Ovary (tissue), 10 donors: ENCODE measurements at places on chromosomes 4 and X. TPM values are rescaled to one million over a fixed set of nuclear protein-coding genes. Genes with fewer than 3 reads are reported as not detected.

LRBA gene
- 9.7 TPM for polyA plus RNA-seq

RPL39 gene
- polyA plus RNA-seq: 12,575 TPM

FLNA gene
- 647 TPM for polyA plus RNA-seq

DNA sequence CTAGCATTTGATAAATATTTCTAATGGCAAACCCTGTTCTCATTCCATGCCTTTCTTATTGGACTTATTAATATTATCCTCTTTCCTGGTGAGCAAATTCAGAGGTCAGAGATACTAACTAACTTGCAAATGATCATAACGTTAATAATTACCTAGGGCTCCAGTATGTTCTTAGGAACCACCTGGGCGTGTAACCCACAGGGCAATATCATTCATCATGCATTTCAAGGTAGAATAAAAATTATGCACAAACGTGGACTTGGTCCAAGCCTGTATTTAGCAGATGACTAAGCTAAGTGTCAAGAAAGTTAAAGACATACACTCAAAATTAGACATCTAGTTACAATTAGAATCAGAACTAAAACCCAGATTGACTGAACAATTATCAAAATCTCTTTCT is 850.1 kb downstream of the TRIML1 start:
- DNase-seq: no peak

DNA sequence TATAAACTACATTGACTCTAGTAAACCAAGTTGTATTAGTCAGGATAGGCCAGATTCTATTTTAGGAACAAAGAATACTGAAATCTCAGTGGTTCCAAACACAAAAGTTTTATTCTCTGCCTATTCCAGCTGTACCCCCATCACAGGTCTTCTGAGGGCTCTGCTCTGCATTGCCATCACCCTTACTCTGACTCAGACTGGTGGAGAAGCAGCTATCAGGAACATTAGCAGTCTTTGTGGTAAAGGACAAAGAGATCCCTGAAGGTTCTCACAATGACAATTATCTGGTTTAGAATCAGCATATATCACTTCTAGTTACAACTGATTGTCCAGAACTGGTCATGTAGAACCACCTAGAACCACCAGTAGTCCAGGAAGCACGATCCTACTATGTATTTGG is 251.1 kb downstream of the GLUD2 start:
- no peak for DNase-seq

DNA sequence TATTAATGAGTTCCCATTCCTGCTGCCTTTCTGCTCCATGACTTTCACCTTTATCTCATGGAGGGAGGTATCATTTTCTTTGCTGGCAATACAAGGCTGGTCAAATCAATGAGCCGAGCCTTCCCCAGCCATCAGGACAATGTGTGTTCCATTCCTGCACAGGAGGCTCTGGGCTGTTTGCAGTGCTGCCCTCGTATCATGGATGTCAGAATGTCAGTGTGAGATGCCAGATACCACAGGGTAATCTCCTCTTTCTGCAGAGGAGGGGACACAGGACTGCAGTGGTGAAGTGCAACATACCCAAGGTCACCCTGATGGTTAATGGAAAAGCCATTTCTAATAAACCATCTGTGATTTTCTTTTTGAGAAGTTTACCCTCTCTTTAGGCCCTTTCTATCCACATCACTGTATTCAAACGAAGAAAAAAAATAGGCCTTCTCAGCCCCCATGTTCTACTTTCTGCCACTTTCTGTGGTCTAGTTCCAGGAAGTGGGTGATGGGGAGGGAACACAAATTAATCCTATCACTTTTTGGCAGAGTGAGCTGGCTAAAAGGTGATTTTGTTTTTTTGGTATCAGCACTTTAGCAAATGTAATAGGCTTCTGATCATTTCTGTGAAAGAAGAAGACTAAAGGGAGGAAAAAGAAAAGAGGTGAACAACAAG is 490.2 kb upstream of the BOD1L1 start:
- no peak for DNase-seq

GRCh38 chr4:113116414-113117357 is 67.2 kb downstream of the ANK2 start:
- no peak for DNase-seq

DNA sequence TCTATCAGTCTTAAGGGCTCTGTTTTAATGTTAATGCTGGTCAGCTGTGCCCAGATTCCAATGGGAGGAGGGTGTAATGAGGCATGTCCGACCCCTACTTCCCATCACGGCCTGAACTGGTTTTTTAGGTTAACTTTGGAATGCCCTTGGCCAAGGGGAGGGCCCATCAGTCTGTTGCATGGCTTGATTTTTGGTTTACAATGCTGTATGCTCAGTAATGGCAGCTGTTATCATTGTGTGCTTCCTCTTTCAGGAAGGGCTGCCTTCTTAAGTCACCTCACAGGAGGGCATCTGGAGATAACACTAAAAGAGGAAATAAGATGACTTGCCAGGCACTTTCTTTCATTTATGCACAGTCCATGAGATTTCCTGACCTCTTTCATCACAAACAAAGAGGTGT is 36.3 kb downstream of the ATXN3L start:
- no peak for DNase-seq

- DNase-seq: no peak
Observed at GRCh38 chr4:176902710-176903323, 110.1 kb upstream of the VEGFC start.

DNA sequence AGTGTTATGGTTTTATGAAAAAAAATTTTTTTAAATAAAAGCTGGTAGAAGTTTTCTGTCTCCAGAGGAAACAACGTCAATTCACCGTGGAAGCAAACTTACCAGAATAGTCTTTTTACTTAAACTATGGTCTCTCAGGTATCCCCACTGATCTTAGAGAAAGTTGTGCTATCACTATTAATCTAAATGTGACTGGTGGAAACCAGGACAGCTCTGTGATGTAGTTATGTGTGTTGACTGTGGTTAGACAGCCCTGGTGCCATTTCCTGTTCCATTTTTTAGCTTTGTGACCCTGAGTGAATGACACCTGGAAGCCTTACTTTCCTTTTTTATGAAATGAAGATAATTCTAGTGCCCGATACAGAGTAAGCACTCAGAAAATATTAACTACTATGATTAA is 111.8 kb upstream of the HUWE1 start:
- DNase-seq: no peak

GRCh38 chr4:4776335-4776734 is 83.1 kb upstream of the MSX1 start:
- no peak for DNase-seq
